ENCODE measurements at places on chromosomes 4 and X.

DNA sequence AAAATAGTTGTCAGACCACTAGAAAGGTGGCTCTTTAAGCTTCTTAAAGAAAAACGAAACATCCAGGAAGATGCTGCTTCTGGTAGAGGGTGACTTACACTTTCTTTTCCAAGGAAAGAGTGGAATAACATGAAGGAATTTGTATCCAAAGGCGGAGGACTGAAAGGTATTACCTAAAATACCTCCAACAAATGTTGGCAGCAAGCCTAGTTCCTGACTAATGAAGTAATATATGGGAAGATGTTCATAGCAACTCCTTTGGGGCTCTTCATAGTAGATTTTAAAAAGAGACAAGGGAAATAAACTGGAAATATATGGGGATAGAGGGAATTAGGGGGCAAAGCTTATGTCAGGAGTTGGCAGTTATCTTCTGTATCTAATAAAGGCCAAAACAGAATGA lies 116.2 kb downstream of the AASDH start:
- no peak for DNase-seq

- DNase-seq = no peak
These were observed 8.2 kb upstream of the TLR10 start for GRCh38 chr4:38791010-38791409.

GRCh38 chr4:140996766-140997165 lies 136.5 kb downstream of the RNF150 start:
- no peak for DNase-seq

GRCh38 chr4:123866796-123867195 lies 470.2 kb downstream of the SPRY1 start:
- no peak for DNase-seq

- DNase-seq = no peak
These were observed 668.8 kb upstream of the PRKX start for GRCh38 chrX:4382273-4382672.

- DNase-seq = no peak
These were observed 671.6 kb downstream of the FAT4 start for GRCh38 chr4:125986307-125986706.

- no peak for DNase-seq
These were observed 196.1 kb upstream of the GK2 start for GRCh38 chr4:79604152-79604551.

GRCh38 chr4:152089584-152089983 lies 328.8 kb upstream of the GATB start:
- DNase-seq = no peak

GRCh38 chrX:134685668-134686067 lies 27.4 kb upstream of the PLAC1 start:
- DNase-seq = no peak

All from CD4-positive, alpha-beta T cell treated with Interleukin-4 for 1 hour (primary cell).